Foreskin keratinocyte (primary cell): ENCODE measurements at places on chromosomes 2 and 18.
A peak's percentile ranks its signal among the peaks of the same experiment; 100 is the strongest.

GRCh38 chr2:200624026-200624425 lies 38.2 kb downstream of the AOX1 start:
- no peak for DNase-seq

DNA sequence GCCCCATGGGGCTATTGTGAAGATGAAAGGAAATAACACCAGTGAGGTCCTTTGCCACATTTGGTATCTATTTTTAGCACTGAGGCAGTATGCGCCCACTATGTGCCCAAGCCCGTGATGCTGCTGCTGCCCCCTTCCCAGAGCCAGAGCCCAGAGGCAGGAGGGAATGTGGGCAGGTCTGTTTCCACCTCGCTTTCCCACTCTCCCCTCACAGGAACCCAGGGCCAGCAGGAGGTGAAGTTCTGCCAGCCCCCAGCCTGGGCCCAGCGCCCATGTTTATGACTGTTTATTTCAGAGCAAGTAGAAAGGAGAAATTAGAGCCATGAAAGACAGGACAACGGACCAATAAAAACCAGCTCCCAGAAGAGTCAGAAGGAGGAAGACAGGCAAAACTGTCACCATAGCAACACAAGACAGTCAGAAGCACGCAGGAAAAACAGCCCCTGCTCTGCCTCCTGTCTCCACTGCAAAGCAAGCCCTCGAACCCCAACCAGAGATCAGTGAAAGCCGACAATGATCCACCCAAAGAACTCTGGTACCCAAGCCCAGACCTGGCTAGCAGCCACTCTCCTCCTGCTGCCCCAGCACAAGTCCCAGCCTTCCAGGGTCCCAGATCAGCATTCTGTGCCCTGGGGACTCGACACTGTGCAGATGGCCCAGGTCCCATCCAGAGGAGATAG lies 1.4 kb downstream of the CYRIA start:
- peak; percentile 47 for DNase-seq

- no peak for DNase-seq
These were observed 5.4 kb downstream of the CD302 start for GRCh38 chr2:159792599-159792998.

DNA sequence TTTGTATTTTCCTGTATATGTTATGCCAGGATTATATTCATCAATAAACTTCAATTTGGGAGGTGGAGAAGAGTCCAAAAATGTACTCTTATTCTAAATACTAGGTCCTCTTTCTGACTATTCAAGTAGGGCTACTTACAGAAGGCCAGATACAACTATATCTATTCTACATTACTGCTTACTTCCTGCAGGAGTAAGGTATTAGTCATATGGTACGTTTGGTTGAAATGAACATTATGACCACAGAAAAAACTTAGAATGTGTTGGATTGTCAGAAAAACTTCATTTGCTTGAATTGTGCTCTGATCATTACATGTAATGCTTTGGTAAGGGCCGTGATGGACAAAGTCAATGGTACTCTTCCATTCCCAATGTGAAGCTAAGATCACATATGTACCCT lies 35.0 kb downstream of the STAT4 start:
- peak; percentile 45 for DNase-seq

- no peak for DNase-seq
These were observed 31.3 kb downstream of the HDHD2 start for GRCh38 chr18:47118981-47119380.

- no peak for DNase-seq
These were observed 33.3 kb downstream of the ABCB11 start for GRCh38 chr2:168997794-168998193.

GRCh38 chr18:75269124-75269680 lies 58.6 kb downstream of the TSHZ1 start:
- DNase-seq = no peak

- DNase-seq = no peak
These were observed 7.0 kb downstream of the EFEMP1 start for GRCh38 chr2:55916473-55917049.

GRCh38 chr2:230016844-230017243 lies 51.9 kb downstream of the SLC16A14 start:
- DNase-seq = no peak

DNA sequence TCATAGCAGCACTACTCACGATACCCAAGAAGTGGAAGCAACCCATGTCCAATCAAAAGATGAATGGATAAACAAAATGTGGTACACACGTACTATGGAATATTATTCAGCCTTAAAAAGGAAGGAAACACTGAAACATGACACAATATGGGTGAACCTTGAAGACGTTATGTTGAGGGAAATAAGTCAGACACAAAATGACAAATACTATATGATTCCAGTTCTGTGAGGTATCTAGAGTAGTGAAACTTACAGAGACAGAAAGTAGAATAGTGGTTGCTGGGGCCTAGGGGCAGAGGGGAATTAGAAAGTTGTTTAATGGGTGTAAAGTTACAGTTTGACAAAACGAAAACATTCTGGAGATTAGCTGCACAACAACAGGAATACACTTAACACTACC lies 24.7 kb downstream of the TLK1 start:
- no peak for DNase-seq

DNA sequence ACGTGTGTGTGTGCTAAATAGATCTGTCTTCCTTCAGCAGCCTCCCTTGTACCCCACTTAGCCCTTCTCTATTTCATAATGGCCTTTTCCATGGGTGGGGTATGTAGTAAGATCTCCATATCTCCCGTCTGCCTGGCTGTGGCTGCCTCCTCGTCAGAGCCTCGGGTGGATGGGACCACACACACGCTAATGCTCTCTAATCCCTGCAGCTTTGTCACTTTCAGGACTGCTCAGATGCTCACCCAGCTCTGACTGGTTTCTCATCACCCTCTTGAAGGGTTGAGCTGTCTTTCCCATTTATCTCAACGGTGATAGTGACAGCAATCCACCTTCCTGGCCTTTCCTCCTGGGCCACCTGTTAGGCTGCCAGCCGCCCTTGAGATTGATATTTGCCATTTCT lies 95.3 kb downstream of the DCC start:
- no peak for DNase-seq

GRCh38 chr2:137367361-137367760 lies 596.9 kb upstream of the HNMT start:
- DNase-seq = peak; percentile 27

- no peak for DNase-seq
These were observed 218.2 kb downstream of the CYP26B1 start for GRCh38 chr2:71929482-71929772.

DNA sequence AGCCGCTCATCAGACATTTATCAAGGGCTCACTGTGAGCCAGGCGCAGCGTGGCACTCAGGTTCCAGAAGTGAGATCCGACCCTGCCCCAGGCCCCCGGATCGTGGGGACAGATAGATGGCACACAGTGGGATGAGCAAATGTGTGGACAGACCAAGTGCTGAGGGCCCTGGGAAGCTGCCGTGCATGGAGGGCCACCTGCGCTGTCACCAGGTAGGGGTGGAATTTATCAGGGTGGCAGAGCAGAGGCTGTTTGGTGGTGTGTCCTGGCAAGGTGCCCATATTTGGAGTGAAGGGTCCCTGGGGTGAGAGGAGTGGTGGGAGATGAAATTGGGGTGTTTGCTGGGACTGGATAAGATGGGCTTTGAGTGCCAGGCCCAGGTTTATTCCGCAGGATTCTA lies 92.8 kb upstream of the HS6ST1 start:
- no peak for DNase-seq

GRCh38 chr2:25414781-25415180 lies 73.1 kb upstream of the DNMT3A start:
- no peak for DNase-seq

- DNase-seq = no peak
These were observed 6.5 kb upstream of the TMEM182 start for GRCh38 chr2:102755284-102755683.

DNA sequence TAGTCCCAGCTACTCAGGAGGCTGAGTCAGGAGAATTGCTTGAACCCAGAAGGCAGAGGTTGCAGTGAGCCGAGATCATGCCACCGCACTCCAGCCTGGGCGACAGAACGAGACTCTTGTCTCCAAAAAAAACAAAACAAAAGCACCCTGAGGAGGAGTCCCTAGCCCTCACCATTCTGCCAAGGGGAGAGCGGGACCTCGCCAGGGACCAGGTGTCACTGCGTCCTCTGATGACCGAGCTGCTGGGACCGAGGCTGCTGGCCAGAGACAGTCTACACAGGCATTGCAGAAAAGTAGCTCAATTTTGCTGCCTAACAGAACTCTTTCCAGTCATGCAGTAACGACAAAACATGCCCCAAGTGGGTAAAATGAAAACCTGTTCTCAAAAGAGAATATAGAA lies 18.4 kb downstream of the NCK2 start:
- DNase-seq = no peak

- DNase-seq = peak; percentile 66
These were observed 4.0 kb downstream of the TMEM17 start for GRCh38 chr2:62501794-62502500.

- no peak for DNase-seq
These were observed 4.9 kb downstream of the FKBP1B start for GRCh38 chr2:24054366-24055010.

DNA sequence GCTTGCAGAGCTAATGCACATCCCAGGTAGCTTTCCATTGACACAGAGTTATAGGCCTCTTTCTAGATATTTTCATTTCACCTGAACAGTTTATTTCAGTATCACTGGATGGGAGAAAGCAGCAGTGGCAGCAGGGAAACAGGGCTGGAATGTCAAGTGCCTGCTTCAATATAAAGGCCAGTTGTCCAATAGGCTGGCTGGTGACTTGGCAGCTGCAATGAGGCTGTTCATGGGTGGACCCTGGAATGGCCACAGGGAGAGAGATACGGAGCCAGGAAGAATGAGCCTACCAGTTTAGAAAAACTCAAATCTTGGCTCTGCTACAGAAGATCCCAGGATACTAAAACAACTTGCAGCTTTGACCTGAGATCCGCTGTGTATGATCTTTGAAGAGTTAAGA lies 185.0 kb downstream of the BCL11A start:
- no peak for DNase-seq

- no peak for DNase-seq
These were observed 348.3 kb upstream of the LRATD1 start for GRCh38 chr2:14284244-14284643.

GRCh38 chr2:21916934-21917522 lies 793.3 kb downstream of the TDRD15 start:
- no peak for DNase-seq

- no peak for DNase-seq
These were observed 183.8 kb upstream of the MSH6 start for GRCh38 chr2:47599171-47599570.

DNA sequence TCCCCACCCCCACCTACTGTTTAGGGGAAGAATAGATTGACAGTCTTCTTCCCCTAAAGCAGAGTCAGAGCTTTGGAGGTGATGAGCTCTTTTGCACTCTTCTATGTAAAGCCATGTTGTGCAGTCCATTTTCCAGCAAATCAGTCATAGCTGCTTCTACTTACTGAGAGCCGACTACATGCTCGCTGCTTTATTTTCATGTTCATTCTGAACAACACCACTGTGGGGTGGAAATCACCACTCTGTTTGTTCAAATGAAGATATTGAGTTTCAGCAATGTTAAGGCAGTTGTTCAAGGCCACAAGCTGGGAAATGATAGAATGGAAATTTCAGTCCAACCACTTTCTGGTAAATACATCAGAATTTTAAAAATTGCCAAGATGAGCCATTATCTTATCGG lies 88.3 kb downstream of the INSIG2 start:
- no peak for DNase-seq

- no peak for DNase-seq
These were observed 659 bp downstream of the FAM210A start for GRCh38 chr18:13725566-13726231.

DNA sequence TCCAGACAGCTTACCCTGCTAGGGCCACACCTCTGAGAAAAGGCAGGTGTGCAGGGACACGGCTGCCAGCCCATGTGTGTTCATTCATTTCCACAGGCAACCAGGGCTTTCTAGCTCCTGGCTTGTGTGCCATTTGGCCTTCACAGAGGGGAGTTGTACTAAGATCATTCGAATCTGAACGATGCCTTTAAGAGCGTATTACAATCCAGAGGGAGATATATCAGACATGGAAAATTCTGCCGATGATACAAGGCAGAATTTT lies 64.2 kb upstream of the OTOF start:
- DNase-seq = no peak

DNA sequence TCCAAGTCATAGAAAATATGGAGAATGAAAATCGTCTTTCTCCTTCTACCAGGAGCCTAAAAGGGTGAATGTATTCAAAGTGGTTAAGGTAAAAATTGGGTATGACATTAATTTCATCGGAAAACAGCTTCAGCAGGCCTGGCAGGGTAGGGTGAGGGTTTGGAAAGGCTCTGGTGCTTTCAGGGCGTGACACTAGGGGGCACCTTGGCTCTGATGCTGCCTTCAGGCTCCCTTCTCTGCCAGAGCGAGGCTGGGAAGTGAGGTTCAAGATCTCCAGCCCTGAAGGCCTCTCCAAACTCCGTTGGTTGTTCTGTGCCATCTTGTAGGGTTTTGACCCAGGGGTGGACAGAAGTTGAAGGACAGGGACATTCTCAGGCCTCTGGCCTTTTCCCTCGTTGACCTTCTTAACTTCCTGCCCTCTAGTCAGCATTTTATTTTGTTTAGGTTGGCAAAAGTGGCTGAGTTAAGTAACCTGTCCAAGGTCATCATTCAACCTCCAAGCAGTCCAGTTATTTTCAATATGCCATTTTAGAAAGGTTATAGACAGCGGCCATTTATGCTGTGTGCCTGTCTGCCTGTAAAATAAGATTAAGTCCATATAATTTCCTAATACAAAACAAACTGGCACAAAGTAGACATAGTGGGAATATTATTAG lies 40.3 kb downstream of the EML6 start:
- DNase-seq = no peak

- DNase-seq = peak; percentile 27
These were observed 1000.4 kb upstream of the ACVR2A start for GRCh38 chr2:146844226-146844990.

DNA sequence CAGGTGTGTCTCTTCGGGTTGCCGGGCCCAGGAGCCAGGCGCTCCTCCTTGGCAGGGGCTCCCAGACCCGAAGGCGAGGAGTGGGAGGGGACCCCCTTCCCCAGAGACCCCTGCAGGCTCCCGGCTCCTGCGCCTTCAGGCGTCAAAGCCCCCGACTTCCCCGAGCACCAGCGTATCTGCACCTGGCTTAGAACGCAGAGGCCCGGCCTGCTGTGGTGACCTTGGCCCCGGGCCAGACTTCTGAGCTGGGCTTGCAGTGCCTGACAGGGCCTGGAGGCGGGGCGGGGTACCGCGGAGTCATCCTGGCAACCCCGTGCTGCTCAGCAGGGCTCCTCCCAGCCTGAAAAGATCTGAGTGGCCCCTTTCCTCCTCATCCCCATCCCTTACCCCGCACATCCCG lies 27.0 kb downstream of the SKA1 start:
- DNase-seq = peak; percentile 26
